ENCODE measurements at places on chromosomes 1 and 21. TPM values are rescaled to one million over a fixed set of nuclear protein-coding genes. Genes with fewer than 3 reads are reported as not detected.

The CIART gene
- total RNA-seq: 6.5 TPM

The LCE1B gene
- total RNA-seq: not detected

The GRIK1 gene
- under 0.01 TPM for total RNA-seq

The HSD3B2 gene
- not detected for total RNA-seq

The ADAMTS5 gene
- total RNA-seq: 12.6 TPM

The CLCA1 gene
- total RNA-seq: under 0.01 TPM

The MYOC gene
- not detected for total RNA-seq

The CCDC28B gene
- total RNA-seq: 22.5 TPM

The ARHGEF19 gene
- 11.6 TPM for total RNA-seq

The TFF2 gene
- total RNA-seq: not detected

The LRRC53 gene
- not detected for total RNA-seq

The GBP2 gene
- total RNA-seq: 59.9 TPM

The OVAAL gene
- not detected for total RNA-seq

The DIPK1A gene
- total RNA-seq: 19.0 TPM

The ZNF644 gene
- total RNA-seq: 92.4 TPM

The CCDC181 gene
- 0.86 TPM for total RNA-seq

The SLC25A34 gene
- total RNA-seq: under 0.01 TPM

The EFNA3 gene
- total RNA-seq: 0.43 TPM

The GBP4 gene
- 14.2 TPM for total RNA-seq

The SHISAL2A gene
- not detected for total RNA-seq

The PRKAA2 gene
- total RNA-seq: 1.3 TPM

The ERICH3 gene
- total RNA-seq: not detected

The FCRL5 gene
- total RNA-seq: not detected

The TMEM52 gene
- 0.43 TPM for total RNA-seq

The HSD3B1 gene
- total RNA-seq: not detected

The SPRR1A gene
- not detected for total RNA-seq

The COQ8A gene
- total RNA-seq: 3.0 TPM

The FAM3B gene
- total RNA-seq: not detected

Data from fibroblast of villous mesenchyme (primary cell).